ENCODE measurements at places on chromosomes 6 and 20.
A peak's percentile ranks its signal among the peaks of the same experiment; 100 is the strongest.

- DNase-seq = no peak
These were observed 987 bp downstream of the ADISSP start for GRCh38 chr20:3766422-3767109.

DNA sequence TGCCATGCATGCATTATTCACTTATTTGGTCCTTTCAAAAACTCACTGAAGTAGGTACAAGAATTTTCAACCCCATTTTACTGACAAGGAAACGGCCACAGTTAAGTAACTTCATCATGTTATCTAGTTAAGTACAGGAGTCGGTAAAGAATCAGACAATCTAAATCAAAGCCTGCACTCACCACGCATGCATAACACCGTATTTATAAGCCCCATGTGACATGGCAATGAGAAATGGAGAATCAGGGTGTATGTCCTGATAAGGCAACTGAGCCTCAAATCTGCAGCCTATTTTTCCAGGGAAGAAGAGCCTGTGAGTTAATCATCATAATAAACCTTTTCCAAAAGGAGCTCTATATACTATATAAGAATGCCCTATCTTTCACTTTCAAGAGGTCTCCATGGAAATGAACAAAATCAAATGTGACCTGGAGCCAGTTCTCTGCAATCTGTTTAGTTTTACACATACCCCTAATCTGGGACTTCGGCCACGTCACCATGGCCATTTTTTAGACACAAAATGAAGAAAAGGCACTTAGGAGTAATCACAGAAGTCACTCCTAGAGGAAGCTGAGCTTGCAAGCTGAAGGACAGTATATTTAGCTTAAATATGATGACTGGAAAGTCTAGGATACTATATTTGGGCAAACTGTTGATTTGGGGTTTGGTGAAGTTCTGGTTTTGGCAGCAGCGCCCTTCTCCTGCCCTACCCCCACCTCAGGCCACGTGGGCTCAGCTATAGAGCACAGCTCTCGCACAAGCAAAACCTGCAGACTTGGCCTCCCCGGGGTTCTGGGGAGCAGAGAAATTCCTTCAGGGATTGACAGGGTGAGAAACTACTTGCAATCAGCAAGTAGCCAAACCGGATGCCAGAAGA is 19.2 kb downstream of the TRAM2 start:
- DNase-seq = no peak

DNA sequence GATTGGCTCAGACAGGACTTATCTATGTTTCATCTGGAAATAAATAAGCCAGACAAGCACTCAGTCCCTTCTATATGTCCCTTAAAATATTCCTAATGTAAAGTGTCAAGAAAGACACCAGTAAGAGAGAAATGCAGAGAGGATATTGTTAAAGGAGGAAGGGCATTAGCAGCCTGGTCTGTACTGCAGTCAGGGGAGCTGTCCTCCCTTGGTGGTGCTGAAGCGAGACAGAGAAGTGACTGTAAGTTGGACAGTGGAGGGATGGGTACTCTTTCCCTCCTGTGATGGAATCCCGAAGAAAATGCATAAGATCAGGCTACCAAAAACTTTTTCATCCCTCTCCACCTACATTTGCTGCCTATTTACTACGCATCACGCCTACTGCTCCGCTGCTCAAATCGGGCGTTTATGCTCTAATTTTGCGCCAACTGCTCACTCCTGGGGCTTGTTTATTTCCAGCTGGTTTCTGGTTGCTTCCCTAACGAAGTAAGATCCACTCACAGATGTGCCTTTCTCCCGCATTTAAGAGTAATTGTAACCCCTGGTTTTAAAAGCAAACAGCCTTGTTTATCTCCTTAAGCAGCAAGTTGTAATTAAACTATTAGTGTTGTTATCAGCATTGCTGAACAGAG is 35.2 kb downstream of the PHACTR1 start:
- peak; percentile 15 for DNase-seq

GRCh38 chr20:845941-846893 is 12.7 kb downstream of the FAM110A start:
- DNase-seq = no peak

- DNase-seq = no peak
These were observed 684.6 kb downstream of the RFPL4B start for GRCh38 chr6:113031591-113032238.

DNA sequence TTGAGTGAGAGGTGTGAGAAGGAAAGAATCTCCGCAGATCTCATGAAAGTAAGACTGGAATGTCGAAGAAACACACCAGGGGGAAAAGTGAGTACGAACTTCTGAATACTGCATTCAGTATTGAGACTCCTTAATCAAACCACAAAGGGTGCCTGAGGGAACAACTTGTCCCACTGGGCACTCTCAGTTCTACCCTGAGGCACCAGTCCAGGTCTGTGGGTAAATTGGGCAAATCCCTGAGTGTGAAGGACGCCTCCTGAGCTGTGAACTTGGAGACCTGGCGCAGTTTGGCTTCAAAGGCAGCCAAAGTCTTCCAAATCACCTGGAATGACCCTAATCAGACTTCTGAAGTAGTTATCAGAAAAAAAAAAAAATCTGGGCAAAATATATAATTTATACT is 329.7 kb downstream of the BTBD9 start:
- DNase-seq = no peak

- DNase-seq = no peak
These were observed 566.4 kb downstream of the BMP2 start for GRCh38 chr20:7333841-7334240.

DNA sequence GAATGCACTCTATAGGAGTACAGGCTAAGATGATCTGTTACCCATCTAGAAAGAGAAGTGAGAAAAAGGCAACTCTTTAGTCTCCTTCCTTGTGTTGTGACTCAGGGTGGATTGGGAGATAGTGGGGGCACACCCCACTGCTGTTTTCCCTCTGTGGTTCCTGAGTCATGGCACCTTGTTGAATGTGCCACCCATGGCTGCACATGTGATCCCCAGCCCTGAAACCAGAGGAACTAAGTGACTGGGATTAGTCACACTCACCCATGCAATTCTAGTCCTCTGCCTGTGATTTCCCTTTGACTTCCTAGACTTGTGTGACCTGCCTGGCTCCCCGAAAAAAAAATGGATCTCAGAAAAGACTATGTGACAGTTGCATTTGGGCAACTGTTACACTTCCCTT is 48.6 kb upstream of the HTR1B start:
- DNase-seq = no peak

DNA sequence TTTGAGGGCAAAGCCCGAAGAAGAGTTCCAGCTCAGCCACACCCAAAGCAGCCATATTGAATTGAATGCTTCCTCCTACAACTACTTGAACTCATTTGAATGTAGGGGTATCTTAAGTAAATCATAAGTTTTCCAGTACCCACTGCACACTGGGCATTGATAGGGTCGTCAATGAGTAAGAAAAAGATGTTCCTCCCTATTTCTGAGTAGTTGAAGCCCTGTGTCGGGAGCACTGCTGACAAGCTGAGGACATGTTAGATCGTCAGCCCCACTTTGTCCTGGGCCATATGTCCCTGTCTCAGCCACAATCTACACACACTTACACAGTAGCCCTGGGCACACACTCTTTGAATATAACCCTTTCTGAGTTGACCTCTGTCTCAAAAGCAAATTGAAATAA is 105.7 kb downstream of the ARHGAP18 start:
- no peak for DNase-seq
